Activated T-cell treated with anti-CD3 and anti-CD28 coated beads for 24 hours (primary cell): ENCODE measurements at places on chromosomes 5 and 9.

DNA sequence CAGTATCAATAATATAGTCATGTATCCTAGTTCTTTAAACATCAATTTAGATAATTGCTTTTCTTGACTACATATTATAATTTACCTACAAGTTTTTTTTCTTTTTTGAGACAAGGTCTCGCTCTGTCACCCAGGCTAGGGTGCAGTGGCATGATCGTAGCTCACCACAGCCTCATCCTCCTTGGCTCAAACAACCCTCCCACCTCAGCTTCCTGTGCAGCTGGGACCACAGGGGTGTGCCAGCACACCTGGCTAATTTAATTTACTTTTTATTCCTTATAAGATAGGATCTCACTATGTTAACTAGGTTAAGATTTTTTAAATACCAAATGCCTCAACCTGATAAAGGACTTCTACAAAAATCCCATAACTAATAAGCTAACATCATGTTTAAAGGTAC is 21.1 kb downstream of the UIMC1 start:
- DNase-seq: no peak

- DNase-seq: no peak
Observed at GRCh38 chr9:111891910-111892499, 4.6 kb upstream of the UGCG start.

- no peak for DNase-seq
Observed at GRCh38 chr5:93348231-93348630, 232.8 kb downstream of the NR2F1-AS1 start.

GRCh38 chr5:123360910-123361309 is 62.3 kb downstream of the CEP120 start:
- no peak for DNase-seq

DNA sequence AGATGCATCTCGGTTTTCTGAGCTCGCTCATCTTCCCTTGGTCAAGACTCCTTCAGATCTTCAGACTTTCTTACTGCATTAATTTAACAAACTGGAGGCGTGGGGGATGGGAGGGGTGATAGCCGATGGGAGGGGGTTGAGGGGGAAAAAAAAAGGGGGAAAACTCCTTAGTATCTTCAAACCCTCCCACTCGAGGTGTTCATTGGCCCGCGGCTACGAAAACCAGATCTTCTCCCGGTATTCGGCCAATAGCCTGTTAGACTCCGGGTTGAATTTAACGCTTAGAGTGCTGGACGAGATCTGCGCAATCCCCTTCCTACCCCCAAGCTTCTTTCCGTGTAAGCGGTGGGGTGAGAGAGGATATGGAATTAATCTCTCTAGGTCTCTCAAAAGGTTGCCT is 689 bp upstream of the GLRA1 start:
- no peak for DNase-seq

DNA sequence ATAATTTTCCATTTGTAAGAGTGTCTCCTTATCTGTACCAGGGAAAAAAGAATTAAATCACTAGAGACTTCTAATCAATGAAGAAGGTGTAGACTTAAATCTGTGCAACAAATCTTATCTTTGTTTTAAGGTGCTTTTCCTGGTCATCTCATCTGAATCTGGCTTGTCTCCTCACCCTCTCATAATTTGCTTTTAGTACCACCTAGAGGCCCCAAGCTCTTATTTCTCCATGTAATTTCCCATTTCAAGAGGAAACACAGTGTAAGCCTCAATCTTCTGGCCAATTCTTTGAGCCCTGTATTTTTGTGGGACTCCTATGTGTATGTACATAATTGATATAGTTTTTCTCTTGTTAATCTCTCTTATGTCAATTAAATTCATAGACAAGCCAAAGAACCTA is 1975.3 kb upstream of the CDH6 start:
- no peak for DNase-seq

GRCh38 chr5:15267966-15268365 is 232.0 kb upstream of the FBXL7 start:
- DNase-seq: no peak

DNA sequence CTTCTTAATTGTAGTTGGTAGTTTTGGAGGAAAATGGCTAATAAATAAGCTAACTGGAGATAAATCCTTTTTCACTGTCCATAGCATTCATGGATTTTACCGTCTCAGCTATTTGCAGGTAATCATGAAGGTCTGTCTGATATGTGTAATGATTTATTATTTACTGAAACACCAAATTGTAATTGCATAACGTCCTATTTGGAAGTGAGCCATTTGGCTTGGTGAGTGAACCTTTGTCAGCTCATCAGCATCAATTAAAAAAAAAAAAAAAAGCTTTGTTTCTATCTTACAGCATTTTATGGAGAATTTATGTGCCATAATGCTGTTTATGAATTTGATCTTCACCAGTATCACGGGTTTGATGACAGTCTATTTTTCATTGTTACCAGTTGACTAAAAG is 20.2 kb downstream of the RECK start:
- no peak for DNase-seq

GRCh38 chr5:142145106-142145900 is 36.7 kb downstream of the NDFIP1 start:
- DNase-seq: peak; percentile 51

DNA sequence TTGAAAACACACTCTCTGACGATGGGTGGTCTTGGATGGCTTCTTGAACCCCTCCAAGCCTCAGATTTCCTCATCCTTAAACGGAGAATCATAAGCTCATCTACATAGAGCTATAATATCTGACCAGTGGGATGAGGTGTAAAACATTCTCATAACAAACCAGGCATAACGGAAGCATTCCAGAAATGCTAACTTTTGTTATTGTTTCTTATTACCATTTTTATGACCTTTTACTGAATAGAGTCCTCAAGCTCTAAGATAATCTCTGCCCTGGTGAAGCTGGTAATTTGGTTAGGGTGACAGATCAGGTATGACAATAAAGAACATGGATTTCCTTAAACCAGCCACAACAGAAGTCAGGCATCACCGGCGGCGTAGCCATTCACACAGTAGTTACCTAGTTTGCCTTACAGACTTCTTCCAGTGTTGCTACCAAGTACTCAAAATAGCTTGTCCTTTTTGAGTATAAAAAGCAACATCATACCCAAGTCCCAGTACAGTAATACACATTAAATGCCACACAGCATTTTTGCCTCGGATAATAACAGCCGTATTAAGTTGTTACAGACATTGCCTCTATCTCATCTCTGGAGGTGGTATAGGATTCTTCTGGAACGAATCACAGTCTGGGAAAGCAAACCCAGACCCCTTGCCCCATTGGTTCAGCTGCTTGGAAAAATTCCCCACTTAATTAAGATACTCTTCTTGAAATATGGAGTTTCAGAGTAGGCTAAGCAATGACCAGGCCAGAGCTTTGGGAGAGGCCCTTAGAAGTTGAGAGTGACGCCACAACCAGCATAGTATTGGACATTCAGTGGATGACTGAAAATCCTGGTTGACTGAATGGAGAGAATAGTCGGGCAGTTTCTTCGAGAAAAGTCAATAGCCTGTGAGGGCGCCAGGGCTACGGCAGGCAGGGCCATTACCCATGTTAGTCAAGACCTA is 252.5 kb downstream of the SLIT3 start:
- no peak for DNase-seq

DNA sequence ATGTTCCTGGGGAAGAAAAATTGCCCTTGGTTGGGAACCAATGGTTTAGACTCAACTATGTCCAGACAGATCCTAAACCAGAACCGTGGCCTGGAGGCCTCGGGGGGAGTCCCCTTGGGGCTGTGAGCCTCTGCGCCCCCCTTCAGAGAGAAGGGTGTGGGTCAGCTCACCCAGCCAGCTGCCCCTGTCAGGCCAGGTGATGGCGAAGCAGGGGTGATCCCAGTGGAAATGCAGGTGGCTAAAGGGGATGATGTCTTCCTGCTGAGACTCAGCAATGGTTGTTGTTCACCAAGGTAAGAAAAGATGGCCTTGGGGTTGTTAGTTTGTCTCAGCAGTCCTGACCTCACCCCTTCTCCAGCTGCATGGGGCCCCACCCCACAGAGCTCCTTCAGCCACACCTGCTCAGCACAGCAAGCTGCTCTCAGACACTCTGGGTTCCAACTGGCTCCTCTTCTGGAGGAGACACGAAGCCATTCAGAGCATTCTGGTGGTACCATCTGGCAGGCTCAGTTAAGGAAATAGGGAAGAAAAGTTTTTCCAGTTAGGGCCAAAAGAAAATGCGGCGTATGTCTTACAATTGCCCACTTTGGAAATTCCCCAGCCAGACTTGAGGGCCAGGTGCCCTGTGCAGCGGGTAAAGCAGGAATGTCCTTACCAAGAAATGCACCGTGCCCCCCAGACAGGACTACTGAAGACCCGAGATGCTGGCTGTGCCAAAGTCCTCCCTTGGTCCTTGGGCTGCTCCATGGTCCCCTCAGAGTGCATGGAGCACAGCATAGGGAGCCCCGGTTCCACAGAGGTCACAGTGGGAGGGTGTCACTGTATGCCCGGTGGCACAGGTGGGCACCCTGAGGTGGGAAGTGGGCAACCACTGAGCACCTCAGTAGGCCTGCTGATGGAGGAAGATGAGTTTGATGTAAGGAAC is 90.2 kb downstream of the NSUN2 start:
- DNase-seq: no peak

DNA sequence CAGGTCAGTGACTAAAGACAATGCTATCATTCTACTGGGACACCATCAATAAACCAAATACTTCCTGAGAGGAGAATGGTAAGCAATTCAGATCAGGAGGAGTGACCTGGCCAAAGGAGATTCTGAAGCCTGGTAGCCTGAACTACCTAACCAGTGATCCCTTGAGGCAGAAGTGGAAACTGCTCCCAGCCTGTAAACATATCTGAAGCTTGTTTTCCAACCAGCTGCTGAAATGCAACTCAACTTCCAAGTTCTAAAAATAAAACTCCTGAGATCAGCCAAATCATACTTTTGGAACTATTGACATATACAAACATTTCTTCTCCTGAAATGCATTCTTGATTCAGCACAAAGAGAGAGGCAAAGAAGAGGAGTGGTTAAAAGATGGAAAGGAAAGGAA is 204.1 kb downstream of the EBF1 start:
- no peak for DNase-seq

DNA sequence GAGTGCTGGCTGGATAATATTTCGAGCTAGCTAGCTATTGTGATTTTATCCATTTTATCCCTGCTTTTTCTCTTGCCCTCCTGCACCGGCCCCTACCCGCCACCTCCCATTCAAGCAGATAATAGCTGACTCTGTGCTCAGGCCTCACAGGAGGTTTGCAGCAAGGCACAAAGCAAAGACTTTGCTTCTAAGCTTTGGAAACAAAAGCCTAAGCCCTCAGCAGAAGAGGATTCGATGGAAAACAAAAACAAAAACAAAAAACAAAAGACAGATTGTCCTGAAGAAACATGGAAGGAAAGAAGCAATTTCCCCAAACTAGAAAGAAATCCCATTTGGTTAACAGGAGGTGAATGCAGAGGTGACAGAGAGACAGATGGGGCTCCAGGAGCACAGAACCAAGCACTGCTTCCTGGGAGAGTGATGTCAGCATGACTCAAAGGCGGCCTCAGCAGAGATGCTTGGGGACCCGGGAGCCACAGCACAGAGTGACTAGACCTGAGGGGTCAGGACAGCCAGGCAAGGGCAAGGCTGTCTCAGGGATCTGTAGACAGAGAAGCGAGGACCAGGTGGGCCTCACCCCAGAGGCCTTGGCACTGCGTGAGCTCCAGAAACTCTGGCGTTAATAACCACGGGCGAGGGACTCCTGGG is 28.4 kb downstream of the MTX3 start:
- peak; percentile 9 for DNase-seq

DNA sequence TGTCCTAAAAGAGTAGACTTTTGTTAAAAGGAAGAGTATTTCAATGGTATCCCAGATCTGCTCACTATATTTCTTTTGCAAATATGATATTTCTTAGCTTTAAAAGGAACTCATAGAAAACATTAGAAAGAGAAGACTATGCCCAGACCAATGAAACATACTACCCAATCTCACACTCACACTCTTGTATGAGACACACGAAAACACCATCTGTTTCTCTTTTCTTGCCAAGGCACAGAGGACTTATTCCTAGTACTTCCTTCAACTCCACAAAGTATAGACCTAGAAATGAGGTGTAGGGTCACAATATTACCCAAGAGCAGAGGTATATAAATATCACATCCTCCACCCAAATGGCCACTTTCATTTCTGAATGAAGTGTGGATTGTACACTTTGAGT is 292.4 kb upstream of the ACO1 start:
- DNase-seq: no peak

DNA sequence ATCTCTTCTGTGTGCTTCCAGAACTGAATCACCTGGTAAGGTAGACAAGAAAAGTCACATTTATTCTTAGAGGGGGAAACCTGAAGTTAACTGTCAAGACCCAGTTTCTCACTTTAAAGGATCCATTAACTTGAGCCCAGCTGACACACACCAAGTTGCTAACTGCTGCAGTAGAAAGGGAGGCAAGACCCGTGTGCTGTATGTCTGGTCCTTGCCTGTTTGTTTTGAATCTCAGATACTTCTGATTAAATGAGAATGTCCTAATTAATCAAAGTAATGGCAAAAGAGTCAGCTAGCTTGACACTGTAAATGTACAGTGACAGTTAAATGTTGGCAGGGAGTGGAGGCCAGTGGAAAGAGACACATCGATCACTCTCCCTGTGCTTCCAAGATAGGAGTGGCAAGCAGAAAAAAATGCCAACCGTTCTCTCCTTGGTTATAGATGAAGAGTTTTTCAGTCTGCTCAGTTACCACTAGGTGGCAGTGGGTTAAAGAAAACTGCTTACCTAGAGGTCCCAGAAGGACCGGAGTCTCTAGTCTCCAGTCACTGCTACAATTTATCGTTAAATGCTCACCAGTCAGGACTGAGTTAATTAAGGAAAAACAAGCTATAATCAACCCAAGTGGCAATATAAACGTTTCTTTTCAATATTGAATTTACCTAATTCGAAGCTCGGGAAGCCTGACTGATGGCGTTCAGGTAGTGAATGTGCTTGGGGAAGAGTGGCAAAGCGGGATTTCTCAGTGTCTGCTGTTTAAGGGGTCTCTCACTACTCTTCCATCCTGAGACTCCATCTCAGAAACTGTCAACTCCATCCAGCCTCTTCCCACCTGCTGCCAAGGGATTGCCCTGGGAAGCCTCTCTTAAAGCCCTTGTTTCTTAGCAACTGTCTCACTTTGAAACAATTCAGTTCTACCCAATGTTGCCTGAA is 18.4 kb downstream of the LSM11 start:
- no peak for DNase-seq

- no peak for DNase-seq
Observed at GRCh38 chr5:7272408-7272965, 123.5 kb upstream of the ADCY2 start.

- DNase-seq: peak; percentile 67
Observed at GRCh38 chr9:128684325-128685199, 4.5 kb upstream of the SET start.

DNA sequence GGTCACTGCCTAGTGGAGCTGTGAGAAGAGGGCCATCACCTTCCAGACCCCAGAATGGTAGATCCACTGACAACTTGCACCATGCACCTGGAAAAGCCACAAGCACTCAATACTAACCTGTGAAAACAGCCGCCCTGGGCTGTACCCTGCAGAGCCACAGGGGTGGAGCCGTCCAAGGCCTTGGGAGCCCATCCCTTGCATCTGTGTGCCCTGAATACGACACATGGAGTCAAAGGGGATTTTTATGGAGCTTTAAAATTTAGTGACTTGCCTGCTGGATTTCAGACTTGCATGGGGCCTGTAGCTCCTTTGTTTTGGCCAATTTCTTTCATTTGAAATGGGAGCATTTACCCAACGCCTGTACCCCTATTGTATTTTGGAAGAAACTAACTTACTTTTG is 62.4 kb upstream of the HTR4 start:
- DNase-seq: no peak

- DNase-seq: no peak
Observed at GRCh38 chr5:136012041-136012804, 16.6 kb upstream of the TGFBI start.

GRCh38 chr5:27158171-27158570 is 119.8 kb upstream of the CDH9 start:
- no peak for DNase-seq

GRCh38 chr5:2801577-2802525 is 50.4 kb upstream of the IRX2 start:
- no peak for DNase-seq
